ENCODE measurements at places on chromosomes 3 and 15.

DNA sequence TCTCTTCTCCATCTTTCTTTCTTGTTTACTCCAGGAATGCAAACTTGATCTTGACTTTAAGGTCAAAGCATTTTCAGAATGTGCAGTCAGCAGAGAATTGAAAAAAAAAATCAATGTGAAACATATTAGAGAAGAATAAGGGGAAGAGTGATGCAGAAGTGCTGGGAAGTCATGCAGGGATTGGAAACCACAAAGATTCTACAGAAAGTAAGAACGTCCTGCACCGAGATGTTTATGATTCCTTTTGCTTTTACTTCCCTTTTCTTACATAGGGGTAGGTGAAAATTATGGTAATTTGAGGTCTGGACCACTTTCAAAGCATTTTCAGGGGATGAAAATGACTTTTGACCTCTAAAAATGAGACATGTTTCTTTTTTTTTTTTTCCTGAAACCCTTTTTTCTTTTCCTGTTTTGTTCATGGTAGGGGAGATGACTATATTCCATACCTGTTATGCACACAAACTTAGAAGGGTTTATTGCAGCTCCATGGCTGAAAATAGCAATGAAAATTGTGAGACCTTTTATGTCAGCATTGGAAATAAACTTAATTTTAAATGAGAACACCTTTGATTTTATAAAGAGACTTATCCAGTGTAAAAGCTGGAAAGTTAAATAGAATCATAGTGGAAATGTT is 623.5 kb upstream of the TBL1XR1 start:
- no peak for DNase-seq

DNA sequence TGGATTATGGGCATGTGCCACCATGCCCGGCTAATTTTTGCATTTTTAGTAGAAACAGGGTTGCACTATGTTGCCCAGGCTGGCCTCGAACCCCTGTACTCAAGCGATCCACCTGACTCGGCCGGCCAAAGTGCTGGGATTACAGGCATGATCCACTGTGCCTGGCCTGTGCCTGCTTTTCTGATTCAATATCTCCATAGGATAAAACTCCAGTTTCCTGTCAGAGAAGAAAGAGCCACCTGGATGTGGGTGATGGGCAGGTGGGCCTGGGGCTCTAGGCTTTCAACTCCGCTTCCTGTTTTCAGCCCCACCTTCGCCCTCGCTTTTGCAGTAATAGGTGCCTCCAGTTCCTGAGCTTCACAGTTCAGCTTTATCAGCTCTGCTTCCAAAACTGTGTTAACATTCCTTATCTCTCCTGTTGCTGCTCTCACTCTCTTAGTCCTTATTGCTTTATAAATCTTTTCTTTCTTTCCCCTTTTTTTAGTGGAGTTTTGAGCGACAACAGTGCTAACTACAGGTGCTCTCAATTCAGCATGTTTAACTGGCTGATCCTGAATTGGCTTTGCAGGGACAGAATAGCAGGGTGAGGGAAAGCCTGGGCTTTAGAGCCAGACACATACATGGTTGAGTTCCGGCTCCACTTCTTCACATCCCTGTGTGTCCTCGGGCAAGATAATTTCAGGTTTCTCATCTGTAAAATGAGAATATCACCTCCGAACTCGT is 21.1 kb upstream of the PDE8A start:
- DNase-seq, result no peak

- DNase-seq, result no peak
Observed at GRCh38 chr3:20743553-20744321, 557.7 kb upstream of the SGO1 start.

- DNase-seq, result no peak
Observed at GRCh38 chr3:169268286-169268776, 395.2 kb downstream of the MECOM start.

GRCh38 chr15:80587007-80587406 is 108.1 kb upstream of the ABHD17C start:
- no peak for DNase-seq

GRCh38 chr3:109112946-109113760 is 4.8 kb downstream of the MORC1 start:
- DNase-seq, result no peak

GRCh38 chr3:41295740-41296139 is 96.4 kb downstream of the CTNNB1 start:
- no peak for DNase-seq

- DNase-seq, result no peak
Observed at GRCh38 chr3:101391413-101391950, 71.1 kb upstream of the IMPG2 start.

GRCh38 chr3:77618686-77619085 is 578.8 kb downstream of the ROBO2 start:
- DNase-seq, result no peak

- no peak for DNase-seq
Observed at GRCh38 chr15:41804361-41804760, 23.5 kb upstream of the JMJD7 start.

GRCh38 chr15:64581408-64581761 is 121.0 kb downstream of the ZNF609 start:
- no peak for DNase-seq

DNA sequence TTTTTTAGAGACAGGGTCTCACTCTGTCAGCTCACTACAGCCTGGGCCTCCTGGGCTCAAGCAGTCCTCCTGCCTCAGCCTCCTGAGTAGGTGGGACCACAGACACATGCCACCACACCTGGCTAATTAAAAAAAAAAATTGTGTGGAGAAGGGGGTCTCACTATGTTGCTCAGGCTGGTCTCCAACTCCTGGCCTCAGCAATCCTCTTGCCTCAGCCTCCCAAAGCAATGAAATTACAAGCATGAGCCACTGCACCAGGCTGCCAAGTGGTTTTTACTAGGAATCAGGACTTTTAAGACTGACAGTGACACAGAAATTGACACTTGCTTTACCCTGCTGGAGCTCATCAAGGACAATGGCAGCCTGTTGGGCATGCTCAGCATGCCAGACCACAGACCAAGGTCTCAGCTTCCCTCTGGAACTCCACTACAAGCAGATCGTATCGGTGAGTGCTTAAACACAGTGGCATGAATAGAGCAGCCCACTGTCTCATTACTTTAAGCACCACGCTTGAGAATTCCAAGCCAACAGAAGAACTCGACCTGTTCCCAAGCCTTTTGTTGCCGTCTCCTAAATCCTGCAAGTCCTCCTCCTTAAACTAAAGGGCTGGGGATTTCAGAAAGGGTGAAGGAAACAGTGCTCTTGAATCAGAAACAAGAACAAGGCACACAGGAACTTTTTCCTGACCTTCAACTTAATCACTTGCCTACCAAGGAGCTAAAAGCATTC is 41.4 kb downstream of the EOMES start:
- DNase-seq, result no peak

DNA sequence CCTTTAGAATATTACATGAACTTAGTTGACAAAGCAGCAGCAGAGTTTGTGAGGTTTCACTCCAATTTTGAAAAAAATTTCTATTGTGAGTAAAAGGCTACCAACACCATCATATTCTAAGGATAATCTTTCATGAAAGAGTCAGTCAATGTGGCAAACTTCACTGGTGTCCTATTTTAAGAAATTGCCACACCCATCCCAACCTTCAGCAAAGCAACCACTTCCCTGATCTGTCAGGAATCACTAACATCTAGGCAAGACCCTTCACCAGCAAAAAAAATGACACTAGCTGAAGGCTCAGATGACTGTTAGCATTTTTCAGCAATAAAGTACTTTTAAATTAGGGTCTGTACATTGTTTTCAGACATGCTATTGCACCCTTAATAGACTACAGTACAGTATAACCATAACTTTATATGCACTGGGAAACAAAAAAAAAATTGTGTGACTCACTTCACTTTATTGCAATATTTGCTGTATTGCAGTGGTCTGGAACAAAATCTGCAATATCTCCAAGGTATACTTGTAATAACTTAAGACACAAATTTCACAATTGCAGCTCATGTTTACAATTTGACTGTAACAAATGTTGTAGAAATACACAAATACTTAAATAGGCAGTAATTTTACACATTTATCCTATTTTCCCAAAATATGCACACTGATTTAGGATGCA is 38.9 kb upstream of the ALCAM start:
- no peak for DNase-seq

GRCh38 chr15:66703540-66703941 is 1.5 kb downstream of the SMAD6 start:
- DNase-seq, result no peak

DNA sequence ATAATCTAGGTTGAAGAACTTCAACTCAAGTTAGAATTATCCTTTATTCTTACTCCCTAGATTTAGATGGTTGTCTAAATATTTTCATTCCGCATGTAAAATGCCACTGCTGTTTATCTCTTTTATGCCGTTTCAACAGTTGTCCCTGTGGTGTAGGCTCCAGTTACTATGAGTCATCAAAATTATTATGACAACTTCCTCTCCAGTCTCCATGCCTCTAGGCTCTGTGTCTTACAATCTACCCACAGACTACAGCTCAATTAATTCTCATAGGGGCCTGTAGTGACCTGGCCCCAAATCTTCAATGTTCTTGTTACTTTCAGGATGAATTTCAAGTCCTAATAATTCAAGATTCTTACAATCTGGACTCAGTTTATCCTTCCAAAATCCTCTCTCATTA is 105.8 kb upstream of the UNC13C start:
- DNase-seq, result no peak

GRCh38 chr3:4413467-4413866 is 53.6 kb downstream of the SUMF1 start:
- DNase-seq, result no peak

GRCh38 chr3:136239094-136239493 is 11.0 kb upstream of the PCCB start:
- no peak for DNase-seq

DNA sequence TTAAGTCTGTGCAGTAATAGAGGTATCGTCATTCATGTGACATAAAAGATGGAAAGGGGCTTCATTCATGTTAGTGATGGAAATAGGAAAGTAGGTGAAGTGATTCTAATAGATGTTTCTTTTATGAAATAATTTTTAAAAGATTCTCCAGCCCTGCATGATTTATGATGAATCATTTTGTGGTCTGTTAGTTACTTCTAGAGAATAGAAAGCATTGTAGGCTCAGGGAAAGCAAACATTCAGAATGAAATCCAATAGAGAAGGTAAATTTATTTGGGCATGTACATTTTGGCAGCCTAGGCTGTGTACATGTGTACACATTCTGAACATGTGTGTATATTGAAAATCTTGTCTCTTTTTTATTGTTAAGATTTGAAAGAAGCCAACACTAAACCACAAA is 23.1 kb downstream of the PPARG start:
- DNase-seq, result no peak

DNA sequence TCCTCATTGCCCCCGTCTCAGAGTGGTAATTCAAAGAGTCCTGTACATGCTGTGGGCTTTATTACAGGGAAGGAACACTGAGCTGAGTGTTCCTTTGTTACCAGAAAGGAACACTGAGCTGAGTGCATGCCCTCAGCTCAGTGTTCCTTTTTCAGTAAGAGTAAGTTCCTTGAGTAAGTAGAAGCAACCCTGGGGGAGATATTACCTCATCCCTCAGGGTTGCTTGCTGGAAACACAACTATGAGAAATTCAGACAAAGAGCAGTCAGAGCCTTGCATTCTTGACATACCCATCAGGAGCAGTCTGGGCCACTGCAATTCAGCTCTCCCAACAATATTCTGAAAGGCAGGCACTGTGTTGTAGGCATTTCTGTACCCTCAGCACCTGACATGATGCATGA is 17.0 kb downstream of the CHRM5 start:
- no peak for DNase-seq

GRCh38 chr3:61300006-61300380 is 48.7 kb upstream of the FHIT start:
- DNase-seq, result no peak
